ENCODE measurements at places on chromosomes 5 and 9. TPM values are rescaled to one million over a fixed set of nuclear protein-coding genes. Genes with fewer than 3 reads are reported as not detected.

PKD2L2 gene
- not detected for total RNA-seq

SLC34A3 gene
- total RNA-seq = not detected

HABP4 gene
- 20.4 TPM for total RNA-seq

KIF4B gene
- 0.09 TPM for total RNA-seq

FST gene
- not detected for total RNA-seq
